ENCODE measurements at places on chromosomes 11 and 22.

DNA sequence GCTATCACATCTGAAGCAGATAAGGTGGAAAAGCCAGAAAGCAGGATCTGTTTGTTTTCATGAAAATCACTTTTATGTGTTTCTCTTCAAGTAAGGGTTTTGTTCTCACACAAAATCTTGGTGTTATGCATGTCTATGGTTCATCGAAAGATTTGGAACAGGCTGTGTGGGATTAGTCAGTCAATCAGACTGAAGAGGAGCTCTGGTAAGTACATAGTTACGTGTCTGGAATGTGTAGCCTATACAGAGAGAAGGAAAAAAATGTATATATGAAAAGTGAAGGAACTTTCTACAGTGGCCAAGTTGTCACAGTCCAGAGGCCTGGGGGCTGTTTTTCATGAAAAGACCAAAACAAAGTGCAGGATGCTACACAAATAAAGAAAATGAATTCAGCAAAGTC is 156.7 kb downstream of the CNTN5 start:
- no peak for DNase-seq

DNA sequence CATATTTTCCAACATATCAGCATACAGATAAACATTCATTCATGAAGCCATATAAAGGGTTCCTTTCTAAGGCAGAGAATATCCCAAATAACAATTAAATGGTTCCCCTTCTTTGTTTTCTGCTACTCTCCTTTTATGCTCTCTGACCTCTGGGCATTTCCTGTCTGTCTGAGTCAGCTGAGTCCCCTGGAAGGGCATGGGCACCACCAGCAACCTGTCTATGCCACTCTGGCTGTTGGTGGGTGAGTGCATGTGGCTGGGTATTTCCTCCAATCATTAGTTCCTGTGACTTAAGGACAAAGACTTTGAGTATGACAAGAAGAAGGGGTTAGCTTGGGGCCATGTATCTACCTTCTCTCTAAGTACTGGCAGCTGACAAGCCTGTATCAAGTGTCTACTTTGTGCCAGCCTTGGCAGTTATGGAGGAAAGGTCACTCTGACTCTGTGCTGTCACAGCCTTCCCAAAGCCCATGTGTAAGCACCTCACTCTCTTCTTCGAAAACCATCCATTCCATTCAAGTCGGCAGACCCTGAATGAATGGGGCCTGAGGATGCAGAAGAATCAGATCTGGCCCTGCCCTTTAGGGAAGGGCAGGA is 86.3 kb upstream of the PHOX2A start:
- DNase-seq: no peak

GRCh38 chr11:119832202-119832935 is 103.4 kb upstream of the NECTIN1 start:
- no peak for DNase-seq

DNA sequence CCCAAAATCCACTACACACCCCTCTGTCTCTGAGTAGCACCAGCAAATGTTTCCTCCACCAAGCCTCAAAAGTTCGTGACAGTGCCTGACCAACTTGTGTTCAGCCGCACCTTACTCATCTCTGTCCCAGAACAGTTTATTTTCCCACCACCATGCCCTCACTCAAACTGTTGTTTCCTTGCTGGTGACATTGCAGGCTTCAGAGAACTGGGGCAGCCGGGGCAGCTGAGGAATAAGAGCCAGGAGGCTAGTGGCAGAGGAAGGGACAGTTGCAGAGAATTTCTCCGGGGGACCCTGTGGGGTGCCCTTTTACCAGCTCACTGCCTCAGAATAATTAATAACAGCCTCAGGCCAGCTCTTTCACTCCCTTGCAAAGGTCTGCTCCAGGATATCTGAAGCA is 709 bp upstream of the KCNE3 start:
- no peak for DNase-seq

GRCh38 chr11:35682230-35683173 is 19.9 kb downstream of the TRIM44 start:
- peak; percentile 91 for DNase-seq

DNA sequence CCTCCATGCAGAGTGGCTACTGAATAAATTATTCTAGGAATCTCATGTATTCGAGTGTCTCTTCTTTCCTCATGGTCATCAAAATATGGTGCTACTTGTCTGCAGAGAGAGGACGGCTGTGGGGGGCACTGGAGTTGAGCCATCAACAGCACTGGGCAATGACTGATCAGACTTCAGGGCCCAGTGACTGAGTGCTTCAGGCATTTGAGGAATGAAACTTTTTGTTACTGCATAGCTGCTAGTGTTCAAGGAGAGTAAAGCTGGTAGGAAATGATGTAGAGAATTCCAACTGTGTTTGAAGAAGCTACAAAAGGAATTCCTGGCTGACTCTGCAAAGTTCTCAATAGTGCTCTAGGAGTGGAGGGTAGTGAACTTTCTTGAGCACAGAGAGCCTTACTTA is 277.7 kb downstream of the CADM1 start:
- no peak for DNase-seq

- no peak for DNase-seq
Measured at GRCh38 chr22:44389926-44390612, 77.3 kb upstream of the SHISAL1 start.

- peak; percentile 83 for DNase-seq
Measured at GRCh38 chr11:61971248-61972111, 4.0 kb upstream of the FTH1 start.

DNA sequence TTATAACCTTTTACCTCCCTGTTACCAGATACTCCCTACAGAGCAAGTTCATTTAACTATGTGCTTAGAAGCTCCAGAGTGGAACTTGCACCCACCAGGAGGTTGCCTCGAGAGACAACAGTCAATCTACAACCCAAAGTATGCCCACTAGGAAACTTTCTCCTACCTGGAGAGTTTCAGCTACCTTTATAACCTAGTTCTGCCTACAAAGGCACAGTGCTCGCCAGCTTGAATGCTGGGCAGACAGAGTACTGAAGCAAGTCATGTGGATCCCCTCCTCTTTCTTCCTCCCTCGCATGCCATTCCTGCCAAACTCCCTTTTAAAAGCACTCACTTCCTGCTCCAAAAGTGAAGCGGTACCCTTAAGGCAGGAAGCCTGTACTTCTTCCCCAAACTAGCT is 258.9 kb downstream of the SWAP70 start:
- DNase-seq: no peak

- DNase-seq: no peak
Measured at GRCh38 chr11:16403448-16403803, 47.1 kb upstream of the SOX6 start.

DNA sequence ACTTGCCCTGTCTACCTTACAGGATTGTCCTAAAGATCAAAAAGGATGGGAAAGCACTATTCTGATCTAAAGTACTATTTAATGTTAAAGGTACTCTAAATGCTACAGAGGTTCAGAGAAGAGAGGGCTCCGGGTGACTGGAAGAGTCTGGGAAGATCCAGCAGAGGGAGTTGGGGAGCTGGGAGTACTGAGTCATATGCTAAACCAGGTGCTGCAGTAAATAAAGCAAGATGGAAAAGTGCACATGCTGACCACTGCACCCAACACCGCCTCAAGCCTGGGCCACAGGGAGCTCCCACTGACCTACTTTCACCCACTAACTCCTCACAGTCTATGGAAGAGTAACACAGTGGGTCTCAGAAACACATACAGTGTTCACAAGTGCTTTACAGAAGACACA is 49.3 kb downstream of the WT1 start:
- DNase-seq: peak; percentile 27

DNA sequence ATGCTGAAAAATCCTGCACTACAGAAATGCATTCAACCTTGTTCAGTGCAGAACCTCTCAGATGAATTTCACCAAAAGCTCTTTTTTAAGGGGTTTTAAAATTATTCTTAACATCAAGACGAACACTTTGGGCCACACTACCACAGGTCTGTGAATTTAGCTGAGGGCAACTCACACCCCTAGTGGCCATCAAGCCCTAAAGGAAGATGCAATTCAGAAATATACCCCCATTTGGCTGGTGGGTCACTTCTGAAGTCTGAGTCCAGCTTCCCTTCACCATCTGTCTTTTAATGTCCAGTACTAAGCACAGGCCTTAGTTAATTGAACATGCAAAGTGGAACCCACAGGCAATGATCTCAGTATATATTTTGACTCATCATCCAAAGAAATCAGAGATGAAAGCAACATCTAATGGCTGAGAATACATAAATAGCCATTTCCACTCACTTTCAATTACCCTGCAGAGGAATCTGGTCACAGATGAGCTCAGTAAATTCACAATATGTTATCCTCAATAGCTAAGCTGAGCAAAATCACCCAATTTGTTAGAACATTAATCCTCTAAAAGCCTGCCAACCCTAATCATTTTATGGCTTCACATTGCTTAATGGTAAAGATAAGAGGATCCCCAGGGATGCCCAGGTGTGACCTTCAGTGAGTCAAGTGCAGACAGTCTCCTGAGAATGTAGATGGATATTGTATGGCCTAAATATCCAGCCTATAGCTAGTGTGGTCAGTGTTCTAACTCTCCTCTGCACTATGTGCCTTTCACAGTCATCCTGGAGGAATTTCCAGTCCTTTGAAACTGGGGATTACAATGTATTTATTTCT is 50.3 kb downstream of the FAM76B start:
- DNase-seq: no peak

- no peak for DNase-seq
Measured at GRCh38 chr11:67556244-67556643, 27.4 kb upstream of the GSTP1 start.

DNA sequence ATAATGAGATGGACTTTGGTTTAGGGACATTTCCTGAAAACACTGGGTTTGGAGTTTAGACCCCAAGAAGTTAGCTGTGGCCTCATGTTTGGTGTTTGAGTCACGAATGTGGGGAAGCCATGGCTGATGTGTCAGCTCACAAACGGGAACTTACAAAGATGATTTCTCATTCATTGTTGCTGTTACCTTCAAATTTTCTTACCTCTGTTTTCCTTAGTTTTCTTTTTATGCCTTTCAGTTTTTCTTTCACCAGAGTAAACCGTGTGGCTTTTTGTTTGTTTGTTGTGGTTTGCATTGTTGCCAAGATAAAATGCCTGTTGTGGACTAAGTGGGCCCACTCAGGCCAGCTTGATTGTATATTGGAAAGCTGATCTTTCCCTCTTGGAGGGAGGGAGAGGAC is 89.1 kb downstream of the SWAP70 start:
- no peak for DNase-seq

DNA sequence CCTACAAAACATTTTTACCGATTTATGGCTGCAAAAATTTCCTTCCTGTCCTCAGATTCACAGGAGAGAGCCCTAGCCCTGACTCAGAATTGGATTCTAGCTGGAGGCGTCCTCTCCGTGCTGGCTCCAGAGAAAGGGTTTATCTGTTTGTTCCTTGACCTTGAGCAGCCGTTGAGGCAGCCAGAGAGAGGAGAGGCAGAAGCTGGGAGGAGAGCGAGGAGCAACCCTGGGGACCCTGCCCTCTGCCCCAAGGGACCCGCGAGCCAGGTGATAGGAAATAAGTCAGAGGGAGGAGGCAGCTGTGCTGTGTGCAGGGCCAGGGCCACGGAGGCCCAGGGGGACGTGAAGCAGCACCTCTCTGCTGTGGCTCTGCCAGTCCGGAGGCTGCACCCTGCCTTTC is 75.6 kb downstream of the IGLL1 start:
- no peak for DNase-seq

GRCh38 chr22:32574958-32575910 is 100.6 kb downstream of the FBXO7 start:
- no peak for DNase-seq

DNA sequence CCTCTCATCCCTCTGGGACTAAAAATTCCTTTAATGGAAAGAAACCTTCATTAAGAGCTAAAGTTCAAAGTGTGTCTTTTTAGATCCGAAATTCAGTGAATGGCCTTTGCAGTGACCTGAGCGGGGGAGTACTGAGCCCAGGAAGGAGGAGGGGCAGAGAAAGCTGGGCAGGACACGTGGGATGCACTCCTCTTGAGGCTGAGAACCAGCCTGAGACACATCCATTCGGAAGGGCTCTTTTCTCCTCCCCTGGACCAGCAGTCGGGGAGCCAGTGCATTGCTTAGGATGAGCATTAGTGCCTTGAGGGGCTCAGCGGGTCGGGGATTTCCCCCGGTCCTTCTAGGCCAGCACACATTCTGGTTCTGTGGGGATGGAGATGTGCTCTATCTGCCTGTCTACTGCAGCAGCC is 258.9 kb upstream of the B3GAT1 start:
- no peak for DNase-seq

GRCh38 chr11:112523477-112523876 is 262.8 kb upstream of the PLET1 start:
- DNase-seq: peak; percentile 71

DNA sequence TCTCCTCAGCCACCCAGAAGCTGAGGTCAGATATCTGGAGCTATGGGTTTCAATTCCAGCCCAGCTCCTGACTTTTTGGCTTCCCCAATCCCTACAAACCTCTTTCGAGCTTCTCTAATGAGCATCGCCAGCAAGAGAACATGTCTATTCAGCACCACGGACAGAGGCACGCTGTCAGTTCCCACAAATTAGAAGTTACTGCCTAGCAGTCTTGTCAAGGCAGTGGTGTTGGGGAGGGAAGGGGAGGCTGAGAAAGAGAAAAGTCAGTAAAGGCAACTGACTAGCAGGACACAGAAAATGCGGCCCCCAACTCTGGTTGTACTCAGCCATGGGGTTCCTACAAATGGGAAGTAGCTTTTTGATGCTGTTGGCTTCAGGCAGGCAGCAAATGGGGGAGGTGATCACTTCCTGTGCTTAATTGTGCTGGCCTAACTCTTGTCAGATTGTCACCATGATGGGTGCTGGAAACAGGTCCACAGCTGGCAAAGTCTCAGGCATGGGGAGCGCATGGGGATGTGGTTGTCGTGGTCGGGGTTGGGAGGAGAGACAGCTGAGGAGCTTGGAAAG is 205.9 kb downstream of the ST3GAL4 start:
- no peak for DNase-seq

GRCh38 chr11:46386674-46387073 is 4.9 kb downstream of the CHRM4 start:
- DNase-seq: no peak

- peak; percentile 19 for DNase-seq
Measured at GRCh38 chr22:50141891-50142363, 28.6 kb upstream of the PANX2 start.

DNA sequence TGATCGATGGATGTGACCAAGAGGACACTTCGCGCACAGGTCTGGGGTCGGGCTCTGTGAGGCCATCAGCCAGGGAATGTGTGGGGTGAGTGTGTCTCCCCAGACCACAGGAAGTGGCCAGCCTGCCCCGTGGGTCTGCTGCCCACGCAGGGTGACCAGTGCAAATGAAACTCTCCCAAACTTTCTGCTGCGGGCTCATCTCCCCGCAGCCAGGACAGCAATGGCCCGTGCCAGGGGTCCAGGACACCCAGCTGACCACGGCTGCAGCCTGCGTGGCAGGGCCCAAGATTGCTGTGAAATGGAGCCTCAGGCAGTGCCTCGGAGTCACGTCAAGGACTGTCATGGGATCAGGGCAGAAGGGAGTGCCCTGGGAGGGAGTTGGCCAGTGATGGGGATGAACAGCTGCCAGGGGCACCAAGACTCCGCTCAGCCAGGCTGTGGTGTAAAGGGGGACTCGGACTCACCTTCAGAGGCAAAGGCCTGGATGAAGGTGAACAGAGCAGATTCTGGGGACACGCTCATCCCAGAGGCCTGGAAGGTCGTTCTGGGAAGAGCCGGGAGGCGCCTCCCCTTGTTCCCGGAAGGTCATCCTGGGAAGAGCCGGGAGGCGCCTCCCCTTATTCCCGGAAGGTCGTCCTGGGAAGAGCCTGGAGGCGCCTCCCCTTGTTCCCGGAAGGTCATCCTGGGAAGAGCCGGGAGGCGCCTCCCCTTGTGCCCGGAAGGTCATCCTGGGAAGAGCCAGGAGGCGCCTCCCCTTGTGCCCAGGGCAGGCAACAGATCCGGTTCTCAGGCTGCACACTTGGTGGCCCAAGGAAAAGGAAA is 252.6 kb downstream of the BRD1 start:
- no peak for DNase-seq

All from NCI-H2081 (cell line).